ENCODE measurements at places on chromosomes 1 and 21. TPM values are rescaled to one million over a fixed set of nuclear protein-coding genes. Genes with fewer than 3 reads are reported as not detected.
A peak's percentile ranks its signal among the peaks of the same experiment; 100 is the strongest.

DNA sequence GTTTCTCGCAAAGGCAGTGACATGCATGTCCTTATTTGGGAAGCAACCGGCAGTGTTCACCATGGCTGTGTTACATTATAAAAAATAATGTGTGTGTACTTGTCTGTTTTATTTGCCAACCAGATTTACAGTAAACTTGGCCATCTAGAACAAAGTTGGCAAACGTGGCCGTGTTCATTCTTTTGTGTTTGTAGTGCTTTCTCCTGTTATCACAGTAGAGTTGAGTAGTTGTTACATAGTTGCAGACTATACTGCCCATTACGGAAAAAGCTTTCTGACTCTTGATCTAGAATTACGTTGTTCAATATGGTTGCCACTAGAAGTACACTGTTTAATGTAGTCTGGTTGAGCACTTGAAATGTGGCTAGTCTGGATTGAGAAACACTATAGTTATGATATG lies 19.4 kb downstream of the SOAT1 start:
- no peak for DNase-seq

HOOK1 gene
- total RNA-seq: 6.9 TPM

SPRR4 gene
- total RNA-seq: not detected

DNA sequence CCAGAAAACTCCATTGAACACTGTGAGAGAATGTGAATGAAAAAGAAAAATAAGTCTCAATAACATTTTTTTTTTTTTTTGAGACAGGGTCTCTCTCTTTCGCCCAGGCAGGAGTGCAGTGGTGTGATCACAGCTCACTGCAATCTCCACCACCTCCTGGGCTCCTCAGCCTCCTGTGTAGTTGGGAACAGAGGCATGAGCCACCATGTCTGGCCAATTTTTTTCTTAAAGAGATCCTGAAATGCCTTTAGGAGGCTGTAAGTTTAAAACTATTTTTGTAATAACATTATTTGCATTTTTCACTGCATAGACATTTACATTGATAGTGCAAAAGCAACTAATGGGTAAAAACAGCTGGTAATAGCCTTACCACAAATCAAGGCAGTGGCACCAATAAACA lies 35.3 kb downstream of the GDAP2 start:
- no peak for DNase-seq

DNA sequence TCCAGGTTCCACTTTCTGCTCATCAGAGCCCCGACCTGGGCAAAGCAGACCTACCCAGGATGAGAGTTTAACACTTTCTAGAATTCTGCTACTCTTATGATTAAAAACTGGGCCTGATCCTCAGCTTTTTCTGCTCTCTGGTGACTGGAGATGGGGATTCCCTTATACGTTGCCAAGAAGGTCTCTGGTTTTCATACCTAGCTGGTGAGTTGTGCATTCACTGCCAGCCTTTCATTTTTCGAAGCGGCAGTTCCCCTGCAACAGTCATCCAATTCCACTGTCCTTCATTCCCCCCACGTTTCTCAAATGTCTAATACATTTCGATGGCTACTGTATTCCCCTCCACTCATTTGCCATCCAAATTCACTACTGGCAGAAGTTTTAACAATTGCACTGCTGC lies 135.3 kb downstream of the ADSS2 start:
- DNase-seq: no peak

DNA sequence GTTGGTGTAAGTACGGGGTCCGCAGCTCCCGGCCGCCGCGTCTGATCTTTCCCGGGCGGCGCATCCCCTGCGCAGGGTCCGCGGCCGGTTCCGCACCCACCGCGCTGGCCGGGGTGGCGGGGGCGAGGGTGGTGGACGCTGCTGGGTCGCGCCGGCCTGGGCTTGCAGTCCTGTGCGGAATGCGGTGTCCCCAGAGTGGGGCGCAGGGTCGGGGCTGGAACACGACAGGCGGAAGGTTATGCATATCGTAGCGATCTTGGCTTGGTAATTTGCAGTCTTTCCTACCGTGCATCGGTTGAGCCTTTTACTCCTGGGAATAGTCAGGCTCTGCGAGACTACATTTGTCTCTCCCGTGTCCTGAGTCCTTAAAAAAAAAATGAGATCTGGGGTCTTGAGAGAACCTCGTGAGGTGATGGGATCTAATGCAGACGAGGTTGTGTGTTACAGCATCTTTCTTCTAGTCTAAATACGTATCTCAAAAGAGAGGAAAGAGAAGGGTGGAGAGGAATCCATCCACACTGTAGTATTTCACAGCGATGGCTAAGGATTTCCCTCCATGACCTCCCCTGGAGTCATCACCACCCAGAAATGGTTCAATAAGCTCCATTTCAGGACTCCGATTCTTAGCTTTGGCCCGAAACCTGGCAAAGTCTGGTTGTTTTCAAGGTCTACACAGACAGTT lies 572 bp downstream of the ATP1B1 start:
- no peak for DNase-seq

- no peak for DNase-seq
Observed at GRCh38 chr1:202291001-202291400, 50.7 kb downstream of the UBE2T start.

DNA sequence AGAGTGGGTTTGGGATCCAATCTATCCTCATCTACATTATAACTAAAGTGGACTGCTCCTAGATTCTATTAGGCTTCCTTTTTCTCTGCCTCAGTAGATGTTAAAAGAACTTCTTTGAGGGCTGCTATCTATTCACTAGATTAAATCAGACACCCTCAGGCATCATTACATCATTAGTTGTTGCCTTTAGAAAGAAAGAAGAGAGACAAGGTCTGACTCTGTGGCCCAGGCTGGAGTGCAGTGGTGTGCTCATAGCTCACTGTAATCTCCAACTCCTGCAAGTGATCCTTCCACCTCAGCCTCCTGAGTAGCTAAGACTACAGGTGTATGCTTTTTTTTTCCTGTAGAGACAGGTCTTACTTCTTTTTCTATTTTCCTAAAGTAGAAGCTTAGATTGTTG lies 71.1 kb upstream of the EXO1 start:
- no peak for DNase-seq

GRCh38 chr1:57638239-57638638 lies 214.4 kb upstream of the DAB1 start:
- DNase-seq: no peak

DNA sequence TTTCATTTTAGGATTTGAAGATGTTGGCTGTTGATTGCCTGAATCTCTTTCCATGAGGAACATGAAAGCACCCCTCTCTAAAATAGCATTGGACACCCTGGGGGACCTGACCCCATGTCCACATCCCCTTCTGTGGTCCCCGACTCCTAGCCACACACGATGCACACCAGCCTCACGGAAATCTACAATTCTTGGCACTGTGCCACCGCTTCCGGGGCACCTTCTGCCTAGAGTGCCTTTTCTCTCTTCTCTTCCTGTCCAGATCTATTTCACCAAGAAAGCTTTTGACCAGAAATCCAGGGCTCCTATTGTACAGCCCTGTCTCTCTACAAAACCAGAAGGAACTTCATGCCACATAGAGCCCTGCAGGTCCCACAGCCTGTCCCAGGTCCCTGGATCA lies 50.3 kb downstream of the MYSM1 start:
- no peak for DNase-seq

DNA sequence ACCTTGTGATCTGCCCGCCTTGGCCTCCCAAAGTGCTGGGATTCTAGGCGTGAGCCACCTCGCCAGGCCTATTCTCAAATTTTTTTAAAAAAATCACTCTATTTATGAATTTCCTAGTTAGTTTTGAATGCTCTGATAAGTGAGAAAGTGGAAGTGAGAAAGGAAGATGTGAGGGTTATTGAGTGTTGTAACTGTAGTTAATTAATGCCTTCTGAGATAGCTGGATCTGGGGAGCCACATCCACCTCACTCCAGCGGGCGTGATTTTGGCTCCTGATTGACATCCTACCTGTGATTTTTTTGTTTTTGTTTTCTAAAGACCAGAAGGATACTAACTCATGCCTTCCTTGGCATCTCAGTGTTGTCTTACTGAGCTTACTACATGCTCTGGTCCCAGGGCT lies 65.6 kb downstream of the ST3GAL3 start:
- no peak for DNase-seq

IQGAP3 gene
- total RNA-seq: 0.09 TPM

DNA sequence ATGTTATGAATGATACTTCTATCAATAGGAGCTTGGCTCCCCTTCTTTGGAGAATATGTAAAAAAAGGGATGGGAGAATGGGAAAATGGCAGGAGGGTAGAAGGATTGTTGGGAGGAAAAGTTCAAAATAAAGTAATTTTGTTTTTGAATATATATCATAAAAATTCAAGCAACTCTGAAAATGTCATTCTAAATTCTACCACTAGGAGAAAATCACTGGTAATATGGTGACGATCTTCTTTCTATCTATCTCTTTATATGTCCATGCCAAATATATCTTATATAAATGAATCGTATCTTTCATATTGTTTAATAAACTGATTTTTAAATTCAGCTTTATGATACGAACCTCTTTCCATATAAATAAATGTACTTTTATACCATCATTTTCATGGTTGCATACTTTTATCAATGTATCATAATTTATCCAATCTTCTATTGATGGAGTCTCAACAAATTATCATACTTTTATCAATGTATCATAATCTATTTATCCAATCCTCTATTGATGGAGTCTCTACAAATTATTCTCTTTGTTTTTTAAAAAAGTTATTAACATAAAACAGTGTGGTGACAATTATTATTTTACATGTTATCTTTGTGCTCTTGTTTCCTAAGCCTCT lies 73.7 kb upstream of the MARK1 start:
- DNase-seq: no peak

DNA sequence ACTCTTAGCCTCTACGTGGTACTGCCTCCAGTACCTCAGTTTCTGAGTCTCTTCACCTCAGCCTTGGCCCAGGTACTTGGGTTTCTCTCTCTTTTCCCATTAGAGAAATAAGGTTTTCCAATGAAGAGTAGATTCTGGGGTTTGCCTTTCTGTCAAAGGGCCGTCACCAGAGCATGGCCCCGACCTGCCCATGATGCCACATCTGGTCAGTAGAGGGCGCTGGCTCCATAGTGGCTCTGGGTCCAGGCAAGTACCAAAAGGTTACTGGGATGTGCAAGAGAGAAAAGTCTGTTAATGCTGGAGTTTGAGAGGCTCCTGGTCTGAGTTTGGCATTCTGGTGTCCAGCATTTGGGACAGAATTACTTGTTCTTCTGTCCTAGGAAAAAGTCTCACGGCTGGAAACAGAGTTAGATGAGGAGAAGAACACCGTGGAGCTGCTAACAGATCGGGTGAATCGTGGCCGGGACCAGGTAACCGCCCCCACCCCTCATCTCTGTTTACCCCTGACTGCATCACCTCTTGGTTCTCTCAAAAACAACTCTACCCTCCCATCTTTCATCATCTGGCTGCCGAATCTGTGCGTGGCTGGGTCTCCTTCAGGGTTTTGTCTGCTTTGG lies 5.3 kb upstream of the TUFT1 start:
- DNase-seq: peak; percentile 61

- DNase-seq: no peak
Observed at GRCh38 chr1:31691951-31692350, 11.9 kb downstream of the COL16A1 start.

GRCh38 chr1:3893190-3893589 lies 6.9 kb downstream of the C1orf174 start:
- no peak for DNase-seq

EPHA10 gene
- total RNA-seq: 0.41 TPM

DNA sequence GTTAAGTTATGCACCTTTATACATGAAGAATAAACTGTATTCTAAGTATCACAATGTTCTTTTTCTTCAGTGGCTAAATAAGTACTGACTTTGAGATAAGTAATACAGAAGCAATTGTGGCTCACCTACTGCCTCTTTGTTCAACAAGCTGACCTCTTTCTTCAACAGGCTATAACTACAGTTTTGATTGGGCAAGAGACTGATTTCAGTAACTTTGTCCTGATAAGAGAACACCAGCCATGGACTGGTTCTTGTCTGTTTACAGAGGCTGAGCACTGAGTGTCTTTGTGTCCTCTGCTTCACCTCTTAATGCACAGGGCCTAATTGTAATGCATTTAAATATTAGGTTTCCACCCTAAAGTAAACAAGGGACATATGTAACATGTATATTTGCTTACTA lies 34.6 kb upstream of the PDE4B start:
- DNase-seq: no peak

DNA sequence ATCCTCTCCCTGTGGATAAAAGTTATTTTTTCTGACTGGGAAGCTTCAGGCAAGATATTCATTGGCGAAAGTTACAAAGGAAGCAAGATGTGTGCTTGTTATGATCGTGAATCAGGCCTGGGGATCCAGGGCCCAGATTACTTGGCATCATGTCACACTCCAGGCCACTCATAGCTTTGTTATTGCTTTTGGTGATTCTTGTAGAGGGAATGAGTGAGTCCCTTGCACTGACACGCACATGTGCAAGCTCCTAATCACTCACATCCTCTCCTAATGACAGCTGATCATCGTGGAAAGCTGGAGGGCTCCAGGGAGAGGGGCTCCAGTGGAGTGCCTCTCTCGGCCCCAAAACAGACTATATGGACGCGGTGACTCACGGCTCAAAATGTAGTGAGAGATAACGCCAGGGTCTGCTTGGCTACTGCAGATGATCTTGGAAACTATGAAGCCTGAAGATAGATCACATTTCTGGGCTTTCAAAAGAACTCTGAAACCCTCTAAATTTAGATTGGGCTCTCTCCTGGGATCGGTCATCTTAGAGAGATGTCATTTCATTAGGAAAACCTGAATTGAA lies 481.1 kb upstream of the USP24 start:
- DNase-seq: peak; percentile 62

- no peak for DNase-seq
Observed at GRCh38 chr1:91803847-91804545, 82.0 kb downstream of the TGFBR3 start.

DMRTA2 gene
- total RNA-seq: not detected

- no peak for DNase-seq
Observed at GRCh38 chr1:36100376-36100775, 11.7 kb downstream of the ADPRS start.

DNA sequence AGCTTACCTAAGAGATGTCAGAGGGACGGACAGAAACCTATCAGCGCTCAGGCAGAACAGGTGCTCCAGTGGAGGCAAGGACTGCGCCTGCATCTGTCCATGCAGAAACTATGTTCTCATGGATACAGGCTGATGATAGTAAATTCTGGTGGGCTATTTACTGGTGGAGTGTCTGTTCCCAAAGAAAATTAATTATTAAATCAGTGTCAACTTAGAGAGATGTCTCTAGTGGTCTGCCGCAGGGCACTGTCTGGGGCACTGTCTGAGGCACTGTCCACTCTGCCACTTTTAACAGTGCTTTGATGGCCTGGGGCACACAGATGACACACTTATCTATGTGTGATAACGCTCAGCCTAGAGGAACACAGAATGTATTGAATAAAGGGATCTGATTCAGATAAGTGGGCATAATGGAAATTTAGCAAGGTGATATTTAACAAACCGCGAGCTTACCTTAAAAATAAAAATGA lies 148.1 kb downstream of the RGS7 start:
- DNase-seq: no peak

BNIPL gene
- 0.55 TPM for total RNA-seq
